ENCODE measurements at places on chromosomes 4 and X. TPM values are rescaled to one million over a fixed set of nuclear protein-coding genes. Genes with fewer than 3 reads are reported as not detected.

The UGT2B17 gene
- not detected for total RNA-seq

The TKTL2 gene
- not detected for total RNA-seq

The MAGEC3 gene
- not detected for total RNA-seq

The NALF2 gene
- 1.6 TPM for total RNA-seq

The NIPAL1 gene
- 8.8 TPM for total RNA-seq

The ZXDA gene
- 4.3 TPM for total RNA-seq

The TBC1D9 gene
- 0.18 TPM for total RNA-seq

The L1CAM gene
- 0.14 TPM for total RNA-seq

The TLR6 gene
- total RNA-seq, result 0.73 TPM

The HS6ST2 gene
- total RNA-seq, result 0.89 TPM

The TRIM75 gene
- not detected for total RNA-seq

The SPATA4 gene
- not detected for total RNA-seq

The NCBP2L gene
- total RNA-seq, result not detected

The NPY1R gene
- 0.11 TPM for total RNA-seq

The GAB1 gene
- 0.30 TPM for total RNA-seq

The PGAM4 gene
- total RNA-seq, result not detected

The PCSK1N gene
- 3.4 TPM for total RNA-seq

The MAGIX gene
- total RNA-seq, result 0.81 TPM

The POF1B gene
- not detected for total RNA-seq

The NSUN7 gene
- not detected for total RNA-seq

The CETN2 gene
- 9.6 TPM for total RNA-seq

The NUDT10 gene
- total RNA-seq, result 1.2 TPM

The CCDC110 gene
- not detected for total RNA-seq

The PCDH7 gene
- not detected for total RNA-seq

The ZCCHC18 gene
- total RNA-seq, result 0.49 TPM

The EDNRA gene
- total RNA-seq, result 0.25 TPM

The NLGN4X gene
- total RNA-seq, result 0.08 TPM

The PNMA6A gene
- 1.3 TPM for total RNA-seq

The MAGEA8 gene
- not detected for total RNA-seq

The ENPEP gene
- not detected for total RNA-seq

The FGFBP2 gene
- 2.0 TPM for total RNA-seq

The XAGE2 gene
- not detected for total RNA-seq

Data from activated T-cell treated with anti-CD3 and anti-CD28 coated beads, Interleukin-2, amount 50 U/mL, for 4 hours (primary cell).